ENCODE measurements at places on chromosomes 2 and 18.

GRCh38 chr2:230346921-230347533 is 20.0 kb downstream of the SP140L start:
- no peak for DNase-seq

- peak; percentile 11 for DNase-seq
These were observed 823 bp downstream of the PARD3B start for GRCh38 chr2:204545861-204546735.

DNA sequence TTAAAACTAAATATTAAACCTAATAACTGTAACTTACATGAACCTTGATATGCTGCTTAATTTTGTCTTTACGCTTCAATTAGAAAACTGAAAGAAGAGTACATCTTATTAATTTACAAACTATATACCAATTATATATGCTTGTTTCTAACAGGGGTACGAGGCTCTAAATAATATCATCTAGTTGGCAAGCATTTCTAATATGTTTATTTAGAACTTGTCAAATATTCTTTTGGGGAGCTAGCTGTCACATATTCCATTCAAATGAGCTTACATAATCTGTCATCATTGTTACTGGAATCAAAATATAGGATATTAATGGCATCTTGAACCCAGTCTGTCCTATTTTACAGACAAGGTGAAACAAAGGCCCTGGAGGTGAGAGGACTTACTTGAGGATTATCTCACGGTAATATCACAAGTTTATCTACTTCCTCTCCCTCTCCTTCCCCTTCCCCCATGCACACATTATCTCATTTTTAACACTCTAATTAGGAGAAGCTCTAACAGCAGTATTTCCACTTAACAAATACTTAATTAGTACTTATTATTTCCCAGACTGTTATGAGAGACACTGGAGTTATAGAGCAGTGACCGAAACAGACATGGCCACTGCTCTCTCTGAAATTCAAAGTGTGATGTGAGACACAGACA is 3.5 kb downstream of the PRKD3 start:
- DNase-seq, result no peak

- DNase-seq, result no peak
These were observed 169.4 kb downstream of the NEDD4L start for GRCh38 chr18:58213440-58213839.

DNA sequence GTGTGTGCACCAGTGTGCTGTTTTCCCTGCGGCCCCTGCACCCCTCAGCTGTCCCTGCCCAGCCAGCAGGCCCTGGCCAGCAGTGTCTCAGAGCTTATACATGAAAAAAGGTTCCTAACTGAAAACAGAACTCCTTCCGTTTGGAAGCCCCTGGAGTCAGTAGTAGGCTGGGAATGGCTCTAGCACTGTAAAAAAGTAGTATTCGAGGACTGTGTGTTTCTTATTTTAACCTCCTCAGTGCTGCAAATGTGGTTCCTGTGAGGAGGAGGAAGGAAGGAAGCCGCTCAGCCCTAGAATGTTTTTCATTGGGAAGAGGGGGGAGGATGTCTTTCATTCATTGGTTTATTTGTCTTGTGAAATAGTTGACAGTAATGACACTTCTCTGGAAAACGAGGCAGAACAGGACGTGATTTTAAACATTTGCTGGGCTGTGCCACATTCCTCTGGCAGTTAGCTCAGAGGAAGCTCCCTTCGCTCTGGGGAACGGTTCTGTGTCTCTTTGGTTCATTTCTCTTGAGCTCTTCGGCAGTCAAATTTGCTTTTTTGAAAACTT is 103.5 kb downstream of the SPTBN1 start:
- DNase-seq, result no peak

GRCh38 chr2:2939078-2939795 is 438.4 kb downstream of the EIPR1 start:
- no peak for DNase-seq

DNA sequence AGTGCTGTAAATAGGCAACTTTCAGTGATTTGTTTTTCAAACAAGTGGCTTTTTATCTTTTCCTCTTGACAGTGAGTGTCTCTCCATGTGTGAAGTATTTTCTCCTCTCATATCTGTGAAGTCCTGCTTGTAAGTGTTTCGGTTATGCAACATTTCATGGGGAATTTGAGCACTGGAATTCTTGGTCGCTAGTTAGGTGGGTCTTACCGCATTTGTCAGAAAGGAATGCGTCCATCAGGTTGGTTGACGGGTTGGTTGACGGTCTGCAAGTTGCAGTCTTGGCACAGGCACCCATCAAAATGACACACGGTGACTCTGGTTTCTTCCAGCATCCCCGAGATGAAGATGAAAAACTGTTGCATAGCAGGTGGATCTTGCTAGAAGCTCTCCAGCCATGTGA is 109.8 kb downstream of the AGAP1 start:
- no peak for DNase-seq

DNA sequence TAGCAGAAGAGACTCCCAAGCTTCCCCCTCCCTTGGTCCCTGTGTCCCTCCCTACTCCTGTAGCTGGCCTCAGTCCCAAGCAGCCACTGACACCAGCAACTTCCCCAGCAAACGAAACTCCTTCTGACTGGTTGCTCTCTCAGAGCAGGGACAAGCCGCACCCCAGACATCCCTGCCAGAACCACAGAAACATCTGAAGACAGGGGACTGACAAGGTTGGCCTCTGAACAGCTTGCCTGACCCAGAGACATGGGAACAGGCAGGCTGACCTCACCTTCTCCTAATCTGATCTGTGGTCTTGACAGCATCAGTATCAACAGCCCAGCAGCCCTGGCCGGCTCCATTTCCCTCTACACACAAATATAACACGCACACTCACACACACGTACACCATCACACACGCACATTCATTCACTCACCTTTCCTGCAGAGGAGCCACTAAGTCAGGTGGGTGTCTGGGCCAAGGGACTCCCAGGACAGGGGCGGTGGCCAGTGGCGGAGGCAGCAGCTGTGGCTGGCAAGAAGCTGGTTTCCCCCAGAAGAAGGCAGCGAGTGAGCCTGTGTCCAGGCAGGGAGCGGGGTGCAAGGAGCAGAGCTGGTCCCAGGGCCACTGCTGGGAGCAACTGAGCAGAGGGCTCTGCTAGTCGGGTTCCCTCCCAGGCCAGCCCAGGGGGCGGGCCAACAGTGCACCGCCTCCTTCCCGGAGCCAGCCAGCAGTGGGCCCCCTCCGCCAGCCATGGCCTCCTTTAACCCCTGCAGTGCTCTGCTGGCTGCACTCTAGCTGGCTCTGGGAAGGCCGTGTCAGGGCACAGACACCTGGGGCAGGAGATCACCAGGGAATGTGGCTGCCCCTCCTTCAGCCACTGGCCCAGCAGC is 59.1 kb downstream of the TNS1 start:
- DNase-seq, result no peak

DNA sequence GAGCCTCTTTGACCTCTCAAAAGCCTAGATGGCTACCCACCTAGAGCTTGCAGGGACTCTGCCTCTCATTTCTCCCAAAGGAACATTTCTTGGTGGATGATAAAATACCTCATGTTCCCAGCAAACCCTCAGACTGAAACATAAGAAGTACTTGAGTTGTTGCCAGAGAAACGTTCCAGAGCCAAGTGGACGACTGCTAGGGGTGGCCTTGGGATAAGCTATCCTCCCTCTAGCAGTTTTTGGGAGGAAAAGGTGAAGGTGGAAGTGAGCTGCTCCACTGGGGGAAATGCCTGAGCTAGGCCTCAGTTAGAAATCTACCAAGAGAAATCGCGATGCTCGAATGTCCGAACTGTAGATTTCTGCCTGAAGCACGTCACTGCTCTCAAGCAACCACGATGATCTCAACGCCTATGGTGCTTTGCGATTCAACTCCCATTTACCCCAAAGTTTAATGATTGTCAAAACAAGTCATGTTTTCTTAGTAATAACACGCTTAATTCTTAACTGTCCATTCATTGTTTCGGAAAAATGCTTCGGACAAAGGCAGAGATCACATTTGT is 91.5 kb downstream of the CCBE1 start:
- DNase-seq, result no peak

DNA sequence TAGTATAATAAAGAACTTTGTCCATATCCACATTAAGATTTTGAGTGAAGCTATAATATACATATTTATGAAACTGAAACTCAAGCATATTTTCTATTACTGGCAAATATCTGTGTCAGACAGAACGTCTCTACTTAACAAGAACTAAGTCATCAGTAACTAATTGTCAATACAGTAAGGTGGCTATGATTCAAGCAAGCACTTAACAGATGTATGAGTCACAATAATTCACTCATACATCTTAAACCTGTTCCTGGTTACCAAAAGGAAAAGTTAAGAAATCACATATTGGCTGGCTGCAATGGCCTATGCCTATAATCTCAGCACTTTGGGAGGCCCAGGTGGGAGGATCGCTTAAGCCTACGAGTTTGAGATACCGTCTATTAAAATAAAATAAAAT is 96.0 kb downstream of the SOS1 start:
- DNase-seq, result no peak

DNA sequence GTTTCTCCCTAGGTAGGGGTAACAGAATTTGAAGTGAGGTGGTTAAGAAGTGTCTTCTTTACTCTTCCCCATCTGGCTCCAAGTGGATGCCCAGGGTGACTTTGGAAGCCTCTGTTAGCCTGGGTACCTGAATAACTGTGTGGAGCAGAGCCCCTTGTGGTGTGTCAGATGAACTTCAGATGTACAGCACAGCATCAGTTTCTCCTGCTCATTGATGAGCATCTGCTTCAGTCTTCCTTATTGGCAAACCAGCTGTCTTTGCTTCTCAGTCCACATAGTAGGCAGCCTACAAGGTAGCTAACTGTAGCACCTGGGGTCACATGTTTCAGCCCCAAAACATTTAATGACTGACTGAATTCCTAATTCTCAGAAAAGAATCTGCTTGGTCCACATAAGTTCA is 56.2 kb upstream of the ATP8B1 start:
- peak; percentile 56 for DNase-seq

DNA sequence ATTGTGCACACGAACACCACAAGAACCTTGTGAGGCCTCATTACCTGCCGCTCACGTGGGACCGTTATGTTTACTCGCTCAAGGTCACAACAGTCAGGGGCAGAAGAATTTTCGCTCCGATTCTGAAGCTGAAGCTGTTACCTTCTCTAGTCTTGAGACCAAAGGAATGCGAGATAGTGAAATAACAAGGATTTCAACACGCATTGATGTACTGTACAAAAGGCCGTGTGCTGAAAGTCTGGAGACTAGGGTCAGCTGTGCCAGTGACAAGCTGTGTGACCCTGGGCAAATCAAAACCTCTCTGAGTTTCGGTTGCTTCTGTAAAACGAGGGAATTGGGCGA is 583 bp downstream of the NEMP2 start:
- no peak for DNase-seq

DNA sequence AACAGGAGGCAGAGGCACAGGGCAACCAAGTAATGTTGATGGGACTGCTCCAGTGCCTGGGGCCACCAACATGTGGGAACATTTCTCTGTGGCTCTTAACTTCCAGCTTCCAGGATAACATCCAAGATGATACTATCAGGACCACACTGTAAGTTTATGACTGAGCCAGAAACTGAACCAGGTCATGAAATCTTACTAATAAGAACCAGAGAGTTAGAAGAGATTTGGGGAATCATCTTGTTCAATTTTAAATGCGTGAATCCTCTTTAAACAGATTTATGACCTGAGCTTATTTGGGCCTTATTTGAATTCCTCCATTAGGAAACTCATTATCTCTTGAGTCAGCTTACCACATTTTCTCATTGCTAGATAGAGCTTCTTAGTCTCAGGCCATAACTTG is 45.0 kb downstream of the MAP2 start:
- no peak for DNase-seq

GRCh38 chr2:86068136-86068588 is 37.5 kb downstream of the POLR1A start:
- no peak for DNase-seq

- DNase-seq, result no peak
These were observed 46.0 kb upstream of the RIT2 start for GRCh38 chr18:43161528-43161927.

Data from NCI-H1930 (cell line).